ENCODE measurements at places on chromosomes 6 and 20.

DNA sequence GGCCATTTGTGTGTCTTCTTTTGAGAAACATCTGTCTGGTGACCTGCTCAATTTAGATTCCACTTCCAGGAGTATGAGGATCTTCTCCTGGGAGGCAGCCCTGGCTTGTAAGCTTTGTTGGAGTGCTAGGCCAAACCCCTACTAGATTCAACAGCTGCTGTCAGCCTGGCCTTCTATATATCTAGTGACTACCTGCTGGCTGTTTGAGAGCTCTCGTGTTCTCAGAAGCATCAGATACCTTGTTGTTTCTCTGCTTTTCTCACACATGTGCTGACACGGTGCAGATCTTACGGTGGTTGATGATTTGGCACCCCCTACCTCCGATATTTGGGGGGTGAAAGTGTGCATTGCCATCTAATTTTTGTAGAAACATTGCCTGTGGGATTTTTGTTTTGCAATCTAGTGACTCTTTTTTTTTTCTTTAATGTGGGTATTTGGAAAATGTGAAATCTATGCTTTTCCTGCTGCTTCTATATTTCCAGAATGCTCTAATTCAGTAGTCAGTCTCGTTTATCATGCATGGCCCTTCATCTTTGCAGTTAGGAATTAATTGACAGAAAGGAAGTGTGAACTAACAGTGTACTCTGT, 4.7 kb downstream of the CCN2 start:
- no peak for DNase-seq

- no peak for DNase-seq
These were observed 4.9 kb upstream of the SLC24A3 start for GRCh38 chr20:19207541-19207940.

DNA sequence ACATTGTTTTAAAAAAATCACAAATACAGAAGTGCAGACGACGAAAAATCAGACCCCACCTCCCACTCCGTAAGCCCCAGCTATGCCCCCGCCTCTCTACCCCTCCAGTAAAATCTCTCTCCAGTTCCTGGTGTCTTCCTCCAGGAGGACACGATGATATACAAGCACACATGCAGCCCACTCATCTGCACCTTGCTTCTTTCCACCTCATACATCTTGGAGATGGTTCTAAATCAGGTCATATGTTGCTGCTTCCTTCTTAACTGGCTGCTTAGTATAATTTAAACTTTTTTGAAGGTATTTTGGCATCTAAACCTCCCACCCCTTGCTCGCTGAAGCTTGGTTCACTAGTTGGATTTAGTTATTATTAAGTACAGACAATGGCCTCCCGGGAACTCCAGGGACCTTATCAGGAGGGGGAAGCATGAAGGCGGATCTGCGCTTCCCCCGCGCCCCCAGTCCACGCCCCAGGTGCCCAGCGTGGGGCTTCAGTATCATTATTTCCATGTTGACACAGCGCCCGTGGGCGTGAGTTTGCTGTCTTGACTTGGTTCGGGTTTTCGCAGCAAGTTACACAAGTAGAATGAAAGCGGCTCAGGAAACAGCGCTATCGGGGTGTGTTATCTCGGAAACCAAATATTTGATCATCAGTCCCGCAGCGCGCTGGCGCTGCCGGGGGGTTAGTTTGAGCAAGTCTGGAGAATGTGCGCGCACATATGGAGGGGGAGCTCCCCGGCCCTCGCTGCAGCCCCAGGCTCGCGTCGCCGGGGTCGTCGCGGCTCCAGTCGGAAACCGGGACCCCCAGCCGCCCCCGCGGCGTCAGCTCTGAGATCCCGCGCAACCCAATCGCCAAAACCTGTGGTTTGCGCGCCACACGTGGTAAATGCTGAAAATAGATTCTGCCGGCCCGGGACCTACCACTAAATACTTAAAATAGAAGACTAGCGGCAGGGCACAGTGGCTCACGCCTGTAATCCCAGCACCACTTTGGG, 2.3 kb downstream of the BMP7 start:
- peak; percentile 34 for DNase-seq

- no peak for DNase-seq
These were observed 54.8 kb downstream of the RNF182 start for GRCh38 chr6:13979284-13980171.

- DNase-seq, result no peak
These were observed 8.5 kb downstream of the ETV7 start for GRCh38 chr6:36378936-36379335.

GRCh38 chr20:62449951-62450691, 22.8 kb upstream of the RBBP8NL start:
- no peak for DNase-seq

- peak; percentile 6 for DNase-seq
These were observed 674 bp downstream of the NRSN1 start for GRCh38 chr6:24126586-24127192.

DNA sequence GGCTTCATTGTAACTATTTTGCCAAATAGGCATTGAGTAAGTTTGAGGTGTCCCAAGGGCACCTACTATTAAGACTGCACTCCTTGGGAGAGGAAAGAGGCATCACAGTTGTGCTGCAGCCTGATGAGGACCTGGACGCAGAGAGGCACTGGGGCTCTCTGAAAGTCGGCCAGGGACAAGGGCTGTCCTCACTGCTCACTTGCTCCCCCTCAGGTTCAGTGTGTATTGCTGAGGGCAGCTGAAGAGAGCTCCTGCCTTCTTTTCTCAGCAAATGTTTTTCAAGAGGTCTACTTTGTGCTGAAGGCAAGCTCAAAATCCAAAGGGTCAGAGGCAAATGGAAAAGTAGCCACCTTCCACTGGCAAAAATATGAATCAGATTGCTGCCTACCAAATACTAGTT, 331.8 kb downstream of the RIMS1 start:
- DNase-seq, result no peak

GRCh38 chr20:51505566-51505965, 37.0 kb downstream of the NFATC2 start:
- DNase-seq, result no peak

DNA sequence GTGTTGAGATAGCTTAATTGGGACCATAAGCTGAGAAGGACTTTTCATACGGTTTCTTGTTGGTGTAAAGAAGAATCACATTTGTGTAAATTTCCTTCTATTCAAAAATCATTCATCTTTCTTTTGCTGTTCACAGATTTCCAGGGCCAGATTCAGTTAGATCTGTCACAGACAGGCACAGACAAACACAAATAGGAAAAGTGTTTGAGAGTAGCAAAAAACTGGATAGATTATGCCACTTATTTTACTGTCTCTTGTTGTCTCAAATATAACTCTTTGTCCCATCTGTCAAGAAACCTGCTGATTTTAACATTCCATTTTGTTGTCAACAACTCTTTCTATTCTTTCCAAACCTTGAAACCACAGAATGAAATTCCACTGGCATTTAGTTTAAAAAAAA, 142.8 kb downstream of the ID4 start:
- DNase-seq, result no peak

- DNase-seq, result no peak
These were observed 60.6 kb downstream of the HIVEP2 start for GRCh38 chr6:142884214-142885035.

DNA sequence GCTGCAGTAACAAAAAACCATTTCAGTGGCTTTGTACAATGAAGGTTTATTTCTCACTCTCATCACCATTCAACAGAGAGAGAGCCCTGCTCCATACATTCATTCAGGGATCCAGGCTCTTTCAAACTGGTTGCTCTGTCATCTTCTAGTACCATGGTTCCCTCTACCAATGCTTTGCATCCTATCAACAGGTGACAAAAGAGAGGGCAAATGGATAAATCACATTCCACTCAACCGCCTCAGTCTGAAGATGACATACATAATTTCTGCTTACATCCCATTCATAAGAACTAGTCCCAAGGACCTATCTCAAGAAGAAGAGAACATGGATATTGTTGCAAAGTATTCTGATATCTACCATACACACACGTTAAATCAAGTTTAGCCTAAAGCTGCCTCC, 51.6 kb downstream of the IYD start:
- DNase-seq, result no peak

DNA sequence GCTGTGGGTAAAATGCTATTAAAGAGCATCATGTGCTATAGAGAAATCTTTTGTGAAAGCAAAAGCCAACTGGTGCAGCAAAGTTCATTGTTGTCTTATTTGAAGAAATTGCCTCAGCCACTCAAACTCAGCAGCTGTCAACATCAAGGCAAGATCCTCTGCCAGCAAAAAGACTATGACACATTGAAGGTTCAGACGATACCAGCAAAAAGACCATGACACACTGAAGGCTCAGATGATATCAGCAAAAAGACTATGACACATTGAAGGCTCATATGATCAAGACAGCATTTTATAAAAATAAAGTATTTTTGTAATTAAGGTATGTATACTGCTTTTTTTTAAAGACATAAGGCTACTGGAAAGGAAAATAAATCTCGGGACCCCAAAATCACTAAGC, 118.4 kb upstream of the RUNX2 start:
- DNase-seq, result peak; percentile 24

GRCh38 chr6:25173951-25174474, 105.2 kb upstream of the CARMIL1 start:
- DNase-seq, result no peak

- DNase-seq, result no peak
These were observed 173.5 kb downstream of the SLC35F1 start for GRCh38 chr6:118080547-118080946.

GRCh38 chr6:154487367-154488247, 22.9 kb downstream of the CNKSR3 start:
- no peak for DNase-seq

GRCh38 chr6:107769053-107769658, 55.0 kb downstream of the SCML4 start:
- DNase-seq, result no peak

DNA sequence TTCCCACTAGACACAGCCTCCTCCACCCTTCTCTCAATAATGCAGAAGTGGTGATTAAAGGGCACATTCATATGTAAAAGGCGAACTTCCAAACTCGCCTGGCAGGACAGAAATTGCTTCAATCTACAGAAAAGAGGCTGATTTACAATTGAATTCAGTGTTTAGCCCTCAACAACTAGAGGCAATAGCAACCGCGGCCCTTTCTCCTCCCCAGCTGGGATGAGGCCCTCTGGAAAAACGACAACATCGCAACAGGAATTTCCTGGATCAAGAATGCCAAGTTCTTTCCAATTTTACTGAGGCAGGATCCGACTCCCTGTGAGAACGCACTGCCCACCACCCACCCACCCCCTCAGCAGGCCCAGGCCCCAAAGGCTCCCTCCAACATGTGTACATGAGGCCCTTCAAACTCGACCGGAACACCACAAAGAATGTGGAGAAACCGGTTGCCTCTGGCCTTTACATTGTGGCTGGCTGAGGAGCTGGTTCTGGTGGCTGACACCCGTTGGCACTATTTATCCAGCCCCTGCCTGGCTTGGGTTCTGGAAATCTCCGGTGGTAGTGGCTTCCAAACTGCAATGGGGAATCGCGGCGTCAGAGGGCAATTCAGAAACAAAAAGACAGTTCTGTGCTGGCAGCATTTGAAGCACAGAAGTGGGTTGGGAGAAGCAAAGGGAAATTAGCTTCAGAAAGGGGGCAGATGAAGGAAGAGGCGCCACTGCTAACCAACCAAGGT, 36.8 kb downstream of the ZMYND8 start:
- DNase-seq, result no peak

GRCh38 chr20:44733341-44734069, 12.2 kb upstream of the KCNK15 start:
- DNase-seq, result peak; percentile 34

DNA sequence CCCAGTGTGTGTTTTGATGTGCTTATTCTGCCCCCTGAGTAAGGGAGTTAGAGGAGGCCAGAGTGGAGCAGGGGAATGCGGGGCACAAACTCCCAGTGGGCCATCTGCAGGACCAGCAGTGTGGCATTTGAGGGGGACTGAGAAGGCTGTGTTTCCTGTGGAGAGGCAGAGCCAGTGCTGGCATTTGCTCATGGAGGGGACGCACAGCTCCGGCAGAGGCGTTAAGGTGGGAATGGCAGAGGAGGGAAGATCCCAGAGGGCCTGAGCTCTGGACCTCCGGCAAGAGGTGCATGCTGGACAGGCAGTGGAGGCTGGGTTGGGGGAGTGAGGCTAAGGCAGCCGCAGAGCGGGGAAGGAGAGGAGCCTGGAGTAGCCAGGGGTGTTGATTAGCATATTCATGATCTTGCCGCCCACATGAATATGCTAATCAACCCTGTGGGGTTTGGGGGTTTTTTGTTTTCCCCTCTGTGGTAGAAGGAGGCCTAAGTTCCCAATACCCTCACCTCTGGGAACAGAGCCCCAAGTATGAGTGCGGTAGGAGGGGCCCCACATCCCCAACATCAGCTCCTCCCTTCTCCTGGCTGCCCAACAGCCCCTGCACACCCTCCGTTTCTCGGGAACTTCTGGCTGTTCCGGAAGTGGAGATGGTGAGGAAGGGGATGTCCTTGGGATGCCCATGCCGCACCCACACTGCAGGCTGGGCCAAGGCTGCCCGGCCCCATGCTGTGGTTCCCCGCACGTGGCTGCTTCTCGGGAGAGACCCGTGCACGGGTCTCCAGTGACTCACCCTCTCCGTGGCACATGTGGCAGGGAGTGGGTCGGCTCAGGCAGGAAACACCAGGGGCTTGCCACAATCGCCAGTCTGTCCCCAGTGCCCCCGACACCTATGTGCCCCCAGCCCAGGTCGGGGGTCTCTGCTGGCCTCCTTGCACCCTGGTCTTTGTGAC, 33.8 kb downstream of the DLGAP4 start:
- no peak for DNase-seq

- DNase-seq, result no peak
These were observed 95.9 kb upstream of the PLEKHG1 start for GRCh38 chr6:150503586-150504339.

- no peak for DNase-seq
These were observed 134.4 kb downstream of the ARHGAP18 start for GRCh38 chr6:129575378-129576118.

GRCh38 chr6:160252073-160252813, 6.4 kb downstream of the SLC22A2 start:
- DNase-seq, result no peak

GRCh38 chr20:41290804-41291389, 26.6 kb downstream of the ZHX3 start:
- no peak for DNase-seq

DNA sequence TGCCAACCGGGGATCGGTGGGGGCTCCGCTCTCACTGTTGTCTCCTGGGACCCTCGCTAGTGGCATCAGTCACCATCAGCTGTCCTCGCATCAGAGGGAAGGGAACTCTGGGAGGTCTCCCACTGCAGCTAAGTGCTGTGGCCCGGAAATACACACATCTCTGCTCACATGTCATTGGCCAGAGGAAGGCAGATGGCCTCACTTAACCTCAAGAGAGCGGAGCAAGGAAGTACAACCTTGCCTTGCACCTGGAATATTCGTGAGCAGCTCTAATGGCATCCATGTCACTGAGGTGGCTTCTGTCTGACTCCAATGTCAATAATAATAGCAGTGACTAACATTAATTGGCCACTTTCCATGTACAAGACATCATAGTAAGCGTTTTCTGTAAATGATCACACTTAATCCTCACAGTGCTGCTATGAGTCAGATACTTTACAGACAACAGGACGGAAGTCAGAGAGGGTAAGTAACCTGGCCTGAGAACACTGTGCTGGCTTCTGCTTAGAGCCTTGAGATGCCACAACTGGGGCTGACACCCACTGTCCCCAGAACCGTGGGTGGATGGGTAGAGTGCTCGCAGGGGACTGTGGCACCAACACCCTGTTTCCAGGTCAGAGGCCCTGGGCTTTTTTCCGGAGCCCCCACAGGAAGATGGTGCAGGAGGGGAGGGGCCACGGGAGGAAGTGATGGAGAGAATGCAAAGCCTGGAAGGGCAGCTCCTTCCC, 6.0 kb downstream of the LHFPL5 start:
- no peak for DNase-seq

- DNase-seq, result no peak
These were observed 220.5 kb downstream of the PKHD1 start for GRCh38 chr6:51866867-51867266.

Measured in T-helper 2 cell treated with Interferon-gamma antibody and Interleukin-4, amounts not matched to agents 5 μg/mL and 100 μg/mL, for 36 hours (primary cell).